ENCODE measurements at places on chromosomes 12 and 14. TPM values are rescaled to one million over a fixed set of nuclear protein-coding genes. Genes with fewer than 3 reads are reported as not detected.

The CLEC4A gene
- 0.50 TPM for total RNA-seq

The AGAP2 gene
- 85.1 TPM for total RNA-seq

The RTN1 gene
- total RNA-seq, result not detected

DNA sequence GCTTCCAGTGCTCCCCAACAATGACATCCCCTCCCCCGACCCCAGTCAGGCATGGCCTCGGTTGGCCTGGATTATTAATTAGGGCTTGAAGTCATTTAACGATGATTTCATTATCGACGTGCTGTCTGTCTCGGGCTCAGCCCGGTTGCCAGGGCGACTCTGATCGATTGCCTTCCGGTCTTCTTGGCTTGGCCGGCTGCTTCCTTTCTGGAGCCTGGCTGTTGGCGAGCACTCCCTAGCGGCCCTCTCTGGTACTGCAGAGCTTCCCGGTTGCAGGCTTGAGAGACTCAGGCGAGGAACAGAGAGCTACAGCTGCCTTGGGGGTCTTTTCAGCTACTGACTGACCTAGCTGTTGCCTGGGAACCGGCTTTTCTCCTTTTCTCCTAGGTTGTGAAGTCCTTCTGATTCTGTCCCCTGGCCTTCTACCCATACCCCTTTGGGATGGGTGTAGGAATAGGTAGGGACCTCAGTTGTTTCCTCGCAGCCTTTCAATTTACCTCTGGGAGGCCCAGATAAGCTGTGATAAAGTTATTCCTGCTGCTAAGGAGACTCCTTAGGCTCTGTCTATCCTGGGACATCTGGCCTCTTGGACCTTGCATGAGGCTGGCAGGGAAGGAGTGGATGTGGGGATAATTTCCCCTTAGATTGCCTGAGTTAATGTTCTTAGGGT lies 5.5 kb upstream of the CISTR start:
- peak; percentile 88 for DNase-seq
- H3K27me3 ChIP-seq, result peaks cover 44% of the 10 kb centered on the region
- H3K27ac ChIP-seq, result no peak overlapping the region
- peak overlapping the region; percentile 49 for H3K4me3 ChIP-seq
- H3K36me3 ChIP-seq, result no peaks in the 10 kb centered on the region
- peaks cover 23% of the 10 kb centered on the region for H3K4me1 ChIP-seq

- H3K4me3 ChIP-seq, result no peak overlapping the region
- H3K36me3 ChIP-seq, result no peaks in the 10 kb centered on the region
- H3K27me3 ChIP-seq, result no peaks in the 10 kb centered on the region
- H3K4me1 ChIP-seq, result no peaks in the 10 kb centered on the region
- no peak for DNase-seq
- H3K27ac ChIP-seq, result no peak overlapping the region
These were observed 297.7 kb upstream of the CLEC14A start for GRCh38 chr14:38553586-38553985.

- peaks cover 31% of the 10 kb centered on the region for H3K27me3 ChIP-seq
- H3K4me3 ChIP-seq, result no peak overlapping the region
- DNase-seq, result no peak
These were observed 9.0 kb upstream of the KRT71 start for GRCh38 chr12:52561880-52562449.

- H3K27ac ChIP-seq, result no peak overlapping the region
- no peaks in the 10 kb centered on the region for H3K27me3 ChIP-seq
- no peak overlapping the region for H3K4me3 ChIP-seq
- H3K4me1 ChIP-seq, result no peaks in the 10 kb centered on the region
These were observed 12.5 kb downstream of the HSD17B6 start for GRCh38 chr12:56775638-56776037.

DNA sequence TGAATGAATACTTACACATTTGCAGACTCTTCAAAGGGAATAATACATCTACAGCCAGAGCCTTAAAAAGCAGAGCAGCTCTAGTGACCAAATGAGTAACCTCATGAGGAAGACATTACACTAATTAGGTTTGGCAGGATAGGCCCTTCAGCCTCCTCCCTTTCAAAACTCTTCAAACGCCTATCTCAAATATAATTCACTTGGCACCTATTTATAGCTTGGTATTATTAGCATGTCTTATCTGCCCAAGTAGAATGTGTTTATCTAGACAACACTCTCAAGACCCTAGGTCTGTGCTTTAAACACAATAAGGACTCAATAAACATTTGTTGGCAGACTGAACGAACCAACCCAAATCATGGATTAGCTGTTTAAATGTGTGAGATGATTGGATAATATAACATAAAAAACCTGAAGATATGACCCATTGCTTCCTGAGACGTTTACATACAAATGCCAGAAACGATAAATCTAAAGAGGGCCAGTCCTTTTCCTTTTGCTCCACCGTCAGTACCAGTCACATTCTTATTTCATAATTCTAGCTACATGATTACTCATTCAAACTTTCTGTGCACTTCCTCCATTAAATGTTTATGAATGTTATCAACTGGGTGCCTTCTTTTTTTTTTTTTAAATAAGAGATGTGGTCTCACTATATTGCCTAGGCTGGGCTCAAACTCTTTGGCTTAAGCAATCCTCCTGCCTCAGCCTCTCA lies 123.3 kb downstream of the CEP83 start:
- no peaks in the 10 kb centered on the region for H3K4me1 ChIP-seq
- H3K27me3 ChIP-seq, result no peaks in the 10 kb centered on the region
- no peak overlapping the region for H3K27ac ChIP-seq

DNA sequence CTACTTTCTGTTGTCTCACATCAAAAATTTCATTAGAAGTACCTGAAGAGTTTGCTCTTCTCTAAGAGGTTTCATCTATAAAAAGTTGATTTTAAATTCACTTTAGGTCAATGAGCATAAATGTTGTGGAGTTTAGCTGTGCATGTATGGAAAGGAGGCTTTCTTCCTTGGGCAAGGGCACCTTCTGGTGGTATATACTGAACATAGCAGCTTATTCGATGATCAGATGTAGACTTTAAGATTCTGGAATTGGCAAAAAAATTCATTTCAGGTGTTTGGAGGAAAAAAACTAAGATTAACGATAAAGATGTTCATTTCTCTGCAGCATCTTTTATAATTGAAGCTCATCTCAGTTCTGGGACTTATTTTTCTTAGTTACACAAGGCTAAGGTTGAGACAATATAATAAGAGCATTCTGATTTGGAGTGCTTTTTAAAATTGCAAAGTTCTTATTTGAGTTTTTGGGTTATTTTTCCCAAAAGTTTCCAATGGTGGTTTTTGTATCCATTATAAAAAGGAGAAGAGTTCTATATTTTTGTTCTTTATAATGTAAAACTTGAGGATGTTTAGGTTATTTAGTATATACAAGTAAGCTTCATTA lies 46.8 kb downstream of the TMEM117 start:
- no peaks in the 10 kb centered on the region for H3K4me1 ChIP-seq
- H3K27me3 ChIP-seq, result no peaks in the 10 kb centered on the region
- H3K27ac ChIP-seq, result no peak overlapping the region
- DNase-seq, result peak; percentile 23

- H3K4me1 ChIP-seq, result no peaks in the 10 kb centered on the region
- no peak for DNase-seq
- no peak overlapping the region for H3K27ac ChIP-seq
- H3K27me3 ChIP-seq, result peaks cover 6% of the 10 kb centered on the region
These were observed 10.8 kb downstream of the ISCA2 start for GRCh38 chr14:74504412-74504811.

DNA sequence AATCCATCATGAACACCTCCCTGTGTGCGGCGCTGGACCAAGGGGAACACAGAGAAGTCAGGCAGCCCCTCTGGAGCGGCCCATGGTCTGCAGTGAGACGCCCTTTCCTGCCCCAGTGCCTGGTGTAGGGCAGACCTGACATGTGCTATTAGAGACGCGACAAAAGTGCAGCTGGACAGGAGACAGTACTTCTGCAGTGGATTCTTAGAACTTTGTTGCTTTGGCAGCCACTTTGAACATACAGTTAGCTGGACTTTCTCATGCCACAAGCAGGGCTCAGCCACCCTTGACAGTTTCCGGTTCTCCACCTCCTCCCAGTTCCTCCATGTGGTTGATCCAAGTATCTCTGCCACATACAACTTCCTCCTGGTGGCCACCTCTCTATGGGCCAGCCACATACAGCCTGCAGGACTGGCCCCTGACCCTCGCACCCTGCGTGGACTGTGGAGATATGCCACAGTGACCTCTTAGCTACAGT lies 45.9 kb downstream of the LGMN start:
- no peak overlapping the region for H3K27ac ChIP-seq
- no peaks in the 10 kb centered on the region for H3K36me3 ChIP-seq
- H3K4me3 ChIP-seq, result no peak overlapping the region
- no peaks in the 10 kb centered on the region for H3K4me1 ChIP-seq
- H3K27me3 ChIP-seq, result peaks cover 33% of the 10 kb centered on the region
